ENCODE measurements at places on chromosomes 1 and 21. TPM values are rescaled to one million over a fixed set of nuclear protein-coding genes. Genes with fewer than 3 reads are reported as not detected.

ARTN gene
- total RNA-seq: 2.7 TPM

SPRR2A gene
- total RNA-seq: not detected

SPATA45 gene
- total RNA-seq: not detected

CD84 gene
- total RNA-seq: 18.8 TPM

CCDC30 gene
- total RNA-seq: 21.4 TPM

PRAMEF2 gene
- not detected for total RNA-seq

CACNA1S gene
- total RNA-seq: not detected

AHCYL1 gene
- total RNA-seq: 65.8 TPM

FAM163A gene
- total RNA-seq: not detected

HSD3B2 gene
- not detected for total RNA-seq

VCAM1 gene
- total RNA-seq: 8.0 TPM

FOXO6 gene
- total RNA-seq: 1.4 TPM

DNA sequence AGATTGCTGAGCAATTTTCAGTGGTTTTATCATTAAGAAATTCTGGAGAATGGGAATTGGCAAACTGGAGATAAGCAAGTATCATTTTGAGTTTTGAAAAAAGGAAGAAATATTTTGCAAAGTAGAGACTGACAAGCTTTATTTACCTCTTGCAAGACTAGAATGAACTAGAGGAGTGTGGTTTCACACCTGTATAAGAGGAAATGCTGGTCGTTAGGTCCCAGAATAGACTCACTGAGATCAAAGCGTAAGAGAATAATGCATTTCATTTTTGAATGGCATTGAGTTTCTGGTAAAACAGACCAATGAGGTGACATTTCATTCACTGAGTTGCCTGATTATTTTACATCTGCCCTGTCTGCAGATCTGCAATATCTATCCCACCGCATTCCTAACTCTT, 308.1 kb downstream of the ADGRL2 start:
- H3K27me3 ChIP-seq: no peaks in the 10 kb centered on the region
- no peaks in the 10 kb centered on the region for H3K36me3 ChIP-seq
- H3K4me3 ChIP-seq: no peak overlapping the region
- peaks cover 8% of the 10 kb centered on the region for H3K4me1 ChIP-seq
- H3K27ac ChIP-seq: no peak overlapping the region
- DNase-seq: no peak

GRCh38 chr1:24875257-24875656, 54.8 kb downstream of the RUNX3 start:
- H3K4me1 ChIP-seq: peaks cover 3% of the 10 kb centered on the region
- no peak overlapping the region for H3K4me3 ChIP-seq
- no peaks in the 10 kb centered on the region for H3K27me3 ChIP-seq
- no peak overlapping the region for H3K27ac ChIP-seq
- H3K36me3 ChIP-seq: no peaks in the 10 kb centered on the region
- no peak for DNase-seq

- no peak for DNase-seq
- no peaks in the 10 kb centered on the region for H3K4me1 ChIP-seq
- no peak overlapping the region for H3K4me3 ChIP-seq
Measured at GRCh38 chr1:19723874-19724273, 59.2 kb downstream of the HTR6 start.

GRCh38 chr1:175192111-175192629, 406 bp downstream of the KIAA0040 start:
- H3K4me3 ChIP-seq: peak overlapping the region; percentile 66
- H3K4me1 ChIP-seq: peaks cover 8% of the 10 kb centered on the region
- no peaks in the 10 kb centered on the region for H3K36me3 ChIP-seq
- H3K27me3 ChIP-seq: no peaks in the 10 kb centered on the region

GRCh38 chr1:8937701-8938100, 8.0 kb upstream of the CA6 start:
- no peaks in the 10 kb centered on the region for H3K4me1 ChIP-seq
- no peak overlapping the region for H3K4me3 ChIP-seq
- no peak overlapping the region for H3K27ac ChIP-seq
- H3K36me3 ChIP-seq: no peaks in the 10 kb centered on the region
- no peak for DNase-seq

DNA sequence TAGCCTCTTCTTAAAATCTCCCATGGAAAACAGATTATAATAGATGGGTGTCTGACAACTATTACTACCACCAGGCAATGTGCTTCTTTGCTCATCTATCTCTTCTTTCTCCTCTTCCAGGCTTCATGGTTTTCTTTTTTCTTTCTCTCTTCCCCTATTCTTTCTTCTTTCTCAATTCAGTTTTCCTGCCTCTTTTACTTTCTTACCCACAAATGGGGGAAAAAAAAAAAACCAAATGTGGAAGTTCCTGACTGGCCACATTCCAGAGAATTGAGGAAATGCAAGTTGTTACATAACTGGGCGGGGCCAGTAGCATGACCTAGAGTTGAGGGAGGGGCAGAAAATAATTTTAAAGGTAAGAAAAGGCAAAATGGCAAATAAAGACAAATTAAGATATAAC, 10.9 kb upstream of the SMG7 start:
- H3K27ac ChIP-seq: no peak overlapping the region
- no peak overlapping the region for H3K4me3 ChIP-seq
- H3K27me3 ChIP-seq: no peaks in the 10 kb centered on the region
- H3K36me3 ChIP-seq: no peaks in the 10 kb centered on the region
- H3K4me1 ChIP-seq: no peaks in the 10 kb centered on the region

- no peaks in the 10 kb centered on the region for H3K27me3 ChIP-seq
- H3K27ac ChIP-seq: no peak overlapping the region
- H3K36me3 ChIP-seq: no peaks in the 10 kb centered on the region
- no peaks in the 10 kb centered on the region for H3K4me1 ChIP-seq
- DNase-seq: no peak
- no peak overlapping the region for H3K4me3 ChIP-seq
Measured at GRCh38 chr1:118032883-118033282, 103.3 kb downstream of the WDR3 start.

DNA sequence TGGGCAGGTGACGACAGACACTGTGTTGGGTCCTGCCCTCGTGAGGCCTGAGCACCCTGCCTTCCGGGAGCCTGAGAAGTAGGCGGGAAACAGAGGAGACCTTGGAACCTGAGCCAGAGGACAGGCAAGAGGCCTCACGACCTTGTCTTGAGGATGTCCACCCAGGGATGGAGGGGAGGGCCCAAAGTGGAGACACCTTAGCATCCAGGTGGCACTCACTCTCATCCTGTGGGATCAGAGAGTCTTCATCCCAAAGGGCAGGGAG, 347.2 kb downstream of the NPHP4 start:
- H3K27me3 ChIP-seq: no peaks in the 10 kb centered on the region
- DNase-seq: no peak
- no peak overlapping the region for H3K4me3 ChIP-seq
- H3K27ac ChIP-seq: no peak overlapping the region
- H3K36me3 ChIP-seq: no peaks in the 10 kb centered on the region

DNA sequence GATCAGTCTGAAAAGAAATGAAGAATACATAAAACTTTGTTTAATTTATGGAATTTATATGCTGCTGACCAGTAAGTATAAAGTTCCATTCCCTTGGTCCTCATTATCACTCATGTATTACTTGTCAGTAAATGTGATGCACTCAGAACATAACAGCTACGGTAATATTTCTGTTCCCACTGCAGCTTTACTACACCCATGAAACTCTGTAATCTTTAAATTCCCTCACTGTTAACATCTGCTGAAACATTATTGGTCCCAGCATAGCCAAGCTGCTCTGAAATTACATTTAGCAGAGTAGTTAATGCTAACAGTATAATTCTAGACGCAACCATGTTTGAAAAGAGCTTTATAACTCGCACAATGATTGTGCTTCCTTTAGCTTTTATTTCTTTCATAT, 238.4 kb downstream of the GPATCH2 start:
- H3K27me3 ChIP-seq: no peaks in the 10 kb centered on the region

GRCh38 chr1:42825036-42825851, 8.0 kb upstream of the SVBP start:
- DNase-seq: peak; percentile 21
- peaks cover 2% of the 10 kb centered on the region for H3K4me1 ChIP-seq
- H3K4me3 ChIP-seq: no peak overlapping the region
- H3K27ac ChIP-seq: no peak overlapping the region

- peaks cover 2% of the 10 kb centered on the region for H3K36me3 ChIP-seq
- no peak overlapping the region for H3K27ac ChIP-seq
- H3K4me3 ChIP-seq: no peak overlapping the region
- no peaks in the 10 kb centered on the region for H3K27me3 ChIP-seq
Measured at GRCh38 chr1:100377590-100378361, 25.5 kb downstream of the CDC14A start.

GRCh38 chr1:19452221-19452663, 33.1 kb downstream of the CAPZB start:
- no peaks in the 10 kb centered on the region for H3K36me3 ChIP-seq
- H3K27ac ChIP-seq: peak overlapping the region; percentile 91
- no peak overlapping the region for H3K4me3 ChIP-seq
- no peak for DNase-seq

DNA sequence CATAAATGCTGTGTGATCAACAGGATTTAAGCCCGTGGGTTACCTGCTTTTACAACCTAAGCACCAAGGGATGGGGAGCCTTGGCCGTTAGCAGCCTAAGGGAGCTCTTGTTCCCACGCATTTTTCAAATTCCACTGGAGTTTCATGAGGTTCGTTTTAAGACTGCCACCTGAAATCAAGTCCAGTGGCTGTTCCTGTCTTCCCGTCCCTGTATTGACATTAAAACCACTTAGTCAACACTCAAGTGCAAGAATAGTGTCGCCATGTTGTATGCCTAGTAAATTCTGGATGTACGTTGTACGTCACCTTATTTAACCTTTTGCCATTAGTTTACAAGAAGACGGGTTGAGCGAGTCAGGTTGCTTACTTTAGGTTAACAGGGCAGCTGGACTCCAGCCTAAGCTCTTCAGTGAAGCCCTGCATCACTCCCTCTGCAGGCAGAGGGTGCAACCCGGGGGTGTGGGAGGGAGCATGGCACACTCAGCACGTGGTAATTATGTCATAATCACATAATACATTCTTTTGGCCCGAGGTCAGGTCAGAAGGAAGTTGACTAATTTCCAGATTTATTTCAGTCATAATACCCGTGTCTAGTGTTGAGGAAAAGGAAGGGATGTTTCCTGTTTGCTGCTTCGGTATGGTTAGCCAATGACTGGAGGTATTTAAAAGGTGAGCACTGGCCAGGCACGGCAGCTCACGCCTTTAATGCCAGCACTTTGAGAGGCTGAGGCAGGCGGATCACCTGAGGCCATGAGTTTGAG, 42.5 kb downstream of the CNST start:
- H3K27me3 ChIP-seq: no peaks in the 10 kb centered on the region
- DNase-seq: peak; percentile 78
- no peak overlapping the region for H3K4me3 ChIP-seq
- peak overlapping the region; percentile 82 for H3K27ac ChIP-seq
- H3K36me3 ChIP-seq: no peaks in the 10 kb centered on the region

- H3K27me3 ChIP-seq: no peaks in the 10 kb centered on the region
- H3K4me3 ChIP-seq: no peak overlapping the region
- H3K27ac ChIP-seq: no peak overlapping the region
- H3K36me3 ChIP-seq: no peaks in the 10 kb centered on the region
- DNase-seq: no peak
Measured at GRCh38 chr21:45845770-45846090, 135.8 kb upstream of the COL6A1 start.

DNA sequence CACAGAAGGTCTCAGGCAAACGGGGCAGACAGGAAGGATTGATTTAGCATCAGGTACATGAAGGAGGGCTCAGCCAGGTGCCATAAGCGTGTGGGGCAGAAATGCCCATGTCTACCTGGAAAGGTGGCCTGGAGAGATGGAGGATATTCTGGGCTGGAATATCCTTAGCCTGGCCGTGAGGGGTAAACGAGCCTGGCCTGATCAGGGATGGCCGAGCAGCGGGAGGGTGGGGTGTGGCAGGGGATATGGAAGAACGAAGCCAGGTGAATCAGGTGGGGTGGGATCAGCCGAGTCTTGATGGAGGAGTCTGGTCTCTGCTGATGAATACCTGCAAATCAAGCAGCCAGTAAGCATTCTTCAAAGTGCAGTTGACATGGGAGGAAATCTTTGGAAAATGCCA, 35.5 kb upstream of the TTC22 start:
- DNase-seq: no peak
- peaks cover 6% of the 10 kb centered on the region for H3K4me1 ChIP-seq
- no peak overlapping the region for H3K27ac ChIP-seq
- H3K27me3 ChIP-seq: no peaks in the 10 kb centered on the region

DNA sequence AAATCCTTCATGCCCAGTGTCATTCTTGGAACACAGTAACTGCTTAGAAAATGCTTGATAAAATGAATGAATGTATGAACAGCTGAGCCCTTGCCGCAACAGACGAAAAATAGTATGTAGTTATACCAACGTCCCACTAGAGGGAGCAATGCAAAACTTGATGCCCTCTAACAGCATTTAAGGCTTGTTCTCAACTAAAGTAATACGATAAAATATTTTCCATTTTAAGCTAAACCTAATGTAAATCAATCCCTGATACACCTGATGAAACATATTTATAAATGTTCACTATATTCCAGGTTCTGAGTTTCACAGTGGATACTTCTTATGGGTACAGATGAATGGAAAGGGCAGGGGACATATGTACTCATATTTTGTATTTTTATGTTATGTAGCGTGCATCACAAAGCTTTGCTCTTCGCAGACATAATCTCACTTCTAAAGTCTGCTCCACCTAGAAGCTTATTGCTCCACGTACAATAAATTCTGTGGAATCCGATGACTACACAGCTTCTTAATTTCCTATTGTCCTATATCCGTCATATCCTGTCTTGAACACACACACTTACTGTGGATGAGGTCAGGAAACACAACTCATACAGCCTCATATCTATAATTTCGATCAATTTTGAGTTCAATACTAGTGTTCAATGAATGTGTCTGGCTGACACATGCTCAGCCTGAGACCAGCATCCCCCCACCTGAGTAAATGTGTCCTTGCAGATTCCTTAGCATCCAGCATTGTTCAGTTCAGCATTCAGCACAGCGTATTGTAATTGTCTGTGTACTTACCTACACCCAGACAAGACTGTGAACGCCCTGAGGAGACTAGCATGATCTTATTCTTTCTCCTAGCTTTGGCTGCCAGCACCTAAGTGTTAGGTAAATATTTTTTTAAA, 4.4 kb upstream of the UTP25 start:
- no peaks in the 10 kb centered on the region for H3K4me1 ChIP-seq
- no peaks in the 10 kb centered on the region for H3K36me3 ChIP-seq
- H3K4me3 ChIP-seq: no peak overlapping the region

All from lung (tissue), 17 donors.